ENCODE measurements at places on chromosomes 4 and X.
A peak's percentile ranks its signal among the peaks of the same experiment; 100 is the strongest.

DNA sequence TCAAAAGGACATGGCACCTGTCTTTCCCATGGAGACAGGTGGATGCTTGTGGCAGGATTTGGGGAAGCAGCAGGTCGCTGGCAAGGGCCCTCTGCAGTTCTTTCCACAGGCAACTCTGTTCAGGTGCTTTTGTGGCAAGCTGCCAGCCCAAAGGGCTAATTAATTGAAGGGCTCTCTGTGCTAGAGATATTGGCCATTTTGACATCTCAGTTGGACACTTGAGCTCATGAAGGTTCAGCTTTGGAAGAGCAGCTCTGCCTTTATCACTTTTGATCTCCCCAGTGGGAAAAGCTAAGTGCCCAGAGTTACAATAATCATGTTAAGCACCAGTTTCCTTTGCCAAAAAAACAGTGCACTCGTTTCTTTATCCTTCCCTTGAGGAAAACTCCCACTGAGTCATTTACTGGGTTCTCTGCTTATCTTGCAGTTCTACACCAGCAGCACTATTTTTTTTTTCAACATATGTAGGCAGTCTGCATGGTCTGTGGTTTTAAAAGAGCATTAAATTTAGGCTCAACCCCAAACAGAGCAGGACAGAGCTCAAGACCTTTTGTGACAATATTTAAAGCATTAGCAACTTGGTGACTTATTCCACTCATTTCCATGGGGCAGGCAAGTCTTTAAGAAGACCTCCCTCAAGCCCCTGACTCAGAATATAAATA is 336.4 kb upstream of the RASGEF1B start:
- no peak for DNase-seq

- no peak for DNase-seq
Measured at GRCh38 chr4:149993030-149993429, 85.2 kb upstream of the DCLK2 start.

DNA sequence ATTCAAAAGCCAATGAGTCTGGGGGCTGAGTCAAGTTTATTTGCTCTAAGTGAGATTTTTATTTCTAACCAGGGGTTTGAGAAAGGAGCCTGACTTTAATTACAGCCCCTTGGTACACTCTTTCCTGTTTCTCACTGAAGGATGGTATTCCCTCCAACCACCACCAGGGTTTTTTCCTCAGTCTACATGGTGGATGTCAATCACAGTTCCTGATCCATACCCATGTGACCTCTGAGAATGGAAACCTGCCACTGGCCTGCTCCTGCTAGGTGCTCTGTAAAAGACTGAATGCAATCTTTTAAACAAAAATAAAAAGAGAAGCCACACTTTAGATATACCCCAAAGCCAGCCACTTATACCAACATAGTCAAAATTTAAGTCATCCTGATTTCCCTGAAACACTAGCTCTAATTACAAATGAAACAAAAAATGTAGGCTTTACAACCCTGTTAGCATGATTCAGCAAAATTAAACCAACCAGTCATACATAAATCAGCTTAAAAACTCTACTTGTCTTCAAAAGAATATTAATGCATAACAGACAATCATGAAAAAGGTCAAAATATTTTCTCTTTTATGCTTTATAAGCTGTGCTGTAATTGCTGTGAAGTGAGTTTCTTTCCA is 112.1 kb upstream of the NWD2 start:
- peak; percentile 5 for DNase-seq

GRCh38 chr4:1296324-1297022 is 6.8 kb downstream of the MAEA start:
- DNase-seq = peak; percentile 20

DNA sequence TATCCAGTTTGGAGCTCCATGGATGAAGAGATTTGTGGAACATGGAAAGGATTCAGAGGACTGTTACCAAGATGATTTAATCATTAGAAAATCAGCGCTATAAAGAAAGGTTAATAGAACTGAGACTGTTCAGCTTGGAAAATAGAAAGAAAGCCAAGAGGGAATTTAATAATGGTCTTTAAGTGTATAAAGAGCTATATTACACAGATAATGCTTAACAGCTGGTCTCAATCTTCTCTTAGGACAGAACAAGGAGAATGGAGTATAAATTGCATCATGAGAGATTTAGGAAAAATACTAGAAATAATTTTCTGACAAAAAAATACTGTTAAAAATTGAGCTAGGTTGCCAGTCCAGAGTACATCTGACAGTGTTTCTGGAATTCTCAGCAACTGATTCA is 91.3 kb upstream of the MAGEC2 start:
- no peak for DNase-seq

DNA sequence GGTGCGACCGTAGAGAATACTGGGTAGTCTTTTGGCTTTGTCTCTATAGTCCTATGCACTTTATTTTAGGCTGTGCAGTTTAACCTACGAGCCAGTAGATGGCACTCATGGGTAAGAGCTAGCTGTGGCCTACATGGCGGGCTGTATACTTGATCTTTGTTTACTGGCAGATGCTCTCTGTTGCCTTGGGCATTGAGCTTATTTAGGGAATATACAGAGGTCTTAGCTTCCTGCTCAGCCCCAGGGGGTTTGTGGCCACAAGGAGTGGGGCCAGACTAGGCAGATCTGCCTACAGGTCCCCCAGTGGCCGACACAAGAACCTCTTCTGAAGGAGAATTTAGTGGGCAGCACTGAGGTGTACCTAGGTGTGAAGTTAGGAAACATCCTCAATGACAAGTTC is 227.6 kb upstream of the HDX start:
- DNase-seq = no peak

DNA sequence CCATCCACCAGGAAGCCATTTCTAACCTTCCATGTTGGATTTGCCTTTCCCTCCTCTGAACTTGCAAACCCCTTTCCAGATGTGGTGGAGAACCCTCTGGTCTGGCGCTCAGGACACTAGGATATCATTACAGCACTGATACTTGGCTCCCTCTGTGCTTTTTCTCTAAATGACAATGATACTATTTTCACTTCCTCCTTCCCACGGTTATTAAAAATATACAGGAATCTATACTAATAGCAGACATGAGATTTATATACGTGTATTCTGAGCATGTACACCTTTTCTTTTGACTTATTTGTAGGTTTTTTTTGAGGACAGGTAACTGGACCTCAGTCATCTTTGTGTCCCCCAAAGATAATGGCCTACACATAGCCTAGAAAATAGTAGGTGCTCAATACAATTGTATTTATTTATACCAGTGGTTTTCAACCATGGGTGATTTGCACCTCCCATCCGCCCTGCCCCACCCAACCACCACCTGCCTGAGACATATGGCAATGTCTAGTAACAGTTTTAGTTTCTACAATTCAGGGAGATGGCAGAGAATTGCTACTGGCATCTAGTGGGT is 60.4 kb upstream of the PLAC8 start:
- no peak for DNase-seq

DNA sequence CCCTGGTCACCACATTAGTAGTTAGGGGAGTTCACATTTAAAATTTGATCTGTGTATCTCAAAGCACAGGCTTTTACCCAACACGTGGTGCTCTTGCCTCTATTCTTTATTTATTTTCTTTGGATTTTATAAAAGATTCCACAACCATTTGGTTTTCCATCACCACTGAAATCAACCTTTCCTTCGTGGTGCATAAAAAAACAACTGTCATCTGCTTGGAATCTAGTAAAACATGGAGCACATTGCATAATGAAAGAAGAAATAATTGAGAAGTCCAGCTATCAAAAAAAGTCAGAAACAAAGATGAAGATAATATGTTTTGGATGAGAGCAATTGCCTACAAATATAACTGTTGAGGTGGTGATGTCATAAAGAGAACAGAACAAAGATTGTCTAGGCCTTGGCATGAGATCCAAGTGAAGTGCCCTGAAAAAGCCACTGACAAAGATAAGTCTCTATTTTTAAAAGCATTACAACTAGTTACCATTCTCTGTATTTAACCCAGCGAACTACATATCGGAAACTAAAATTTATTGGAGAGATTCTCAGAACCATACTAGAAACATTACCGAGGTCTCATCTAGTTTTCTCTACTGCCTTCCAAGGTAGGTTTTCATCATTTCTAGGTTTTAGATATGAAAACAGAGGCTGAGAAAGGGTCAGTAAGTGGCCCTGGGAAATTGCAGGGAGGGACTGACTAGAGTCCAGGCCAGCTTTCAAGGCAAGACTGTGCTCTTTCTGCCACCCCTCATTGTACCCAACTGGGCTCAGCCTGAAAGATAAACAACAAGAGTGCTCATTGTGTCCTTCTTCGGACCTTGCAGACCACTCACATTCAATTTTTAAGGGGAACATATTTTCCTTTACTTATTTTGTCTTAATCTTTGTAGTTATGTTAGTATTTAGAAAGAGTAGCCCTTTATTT is 127.3 kb downstream of the MAD2L1 start:
- no peak for DNase-seq

- DNase-seq = no peak
Measured at GRCh38 chr4:38894322-38894982, 26.8 kb downstream of the FAM114A1 start.

GRCh38 chr4:24063731-24064130 is 173.9 kb upstream of the PPARGC1A start:
- DNase-seq = no peak

DNA sequence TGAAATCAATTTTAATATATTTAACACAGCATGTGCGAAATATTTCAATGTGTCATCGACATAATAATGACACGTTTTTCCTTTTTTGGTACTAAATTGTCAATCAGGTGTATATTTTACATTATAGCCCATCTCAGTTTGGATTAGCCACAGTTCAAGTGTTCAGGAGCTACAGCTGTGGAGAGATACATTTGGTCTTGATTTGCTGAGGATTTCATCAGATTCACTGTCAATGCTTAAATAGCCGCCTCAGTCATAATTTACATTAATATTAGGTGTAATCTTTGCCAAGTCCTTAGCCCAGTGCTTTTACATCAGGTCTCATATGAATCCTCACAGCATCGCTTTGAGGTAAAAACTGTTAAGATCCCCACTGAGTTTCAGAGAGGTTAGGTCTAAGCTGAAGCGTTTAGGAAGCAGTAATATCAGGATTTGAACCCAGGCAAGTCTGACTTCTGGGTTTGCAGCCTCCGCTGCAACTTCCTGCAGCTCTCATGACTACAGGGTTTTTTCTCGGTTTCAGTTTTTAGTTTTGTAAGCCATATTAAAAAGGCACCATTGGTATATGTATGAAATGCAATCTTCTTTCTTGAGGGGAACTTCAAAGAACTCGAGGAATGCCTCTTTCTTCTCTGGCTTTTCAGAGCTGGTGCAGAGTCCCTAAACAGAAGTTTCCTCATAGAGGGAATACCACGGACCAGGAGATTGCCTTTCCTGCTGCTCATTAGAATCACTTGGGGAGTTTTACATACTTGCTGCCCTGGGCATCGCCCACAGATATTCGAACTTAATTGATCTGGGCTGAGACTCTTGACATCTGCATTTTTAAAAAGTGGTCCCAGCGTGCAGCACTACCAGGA is 6.4 kb downstream of the MTM1 start:
- DNase-seq = no peak

- DNase-seq = no peak
Measured at GRCh38 chrX:71671938-71672337, 4.6 kb downstream of the LOC101059915 start.

- no peak for DNase-seq
Measured at GRCh38 chr4:174707051-174707676, 121.9 kb downstream of the GLRA3 start.

DNA sequence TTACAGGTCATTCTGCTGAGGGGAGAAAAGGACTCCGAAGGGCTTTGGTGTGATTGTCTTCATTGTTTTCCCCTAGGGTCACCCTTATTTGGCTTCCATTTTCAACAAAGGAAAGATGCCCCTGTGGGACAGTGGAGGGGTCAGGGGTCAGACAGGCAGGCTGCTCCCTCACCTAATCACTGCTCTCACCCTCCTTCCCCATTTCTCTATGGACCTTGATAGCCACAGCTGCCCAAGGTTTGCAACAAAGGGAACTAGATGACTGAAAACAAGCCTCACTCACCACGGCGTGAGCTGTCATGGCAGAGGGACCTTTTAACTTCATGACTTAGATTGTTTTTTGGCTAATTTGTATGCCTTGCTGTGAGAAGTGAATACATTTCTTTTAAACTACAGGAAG is 40.7 kb downstream of the C4orf51 start:
- DNase-seq = no peak

- DNase-seq = no peak
Measured at GRCh38 chr4:87257523-87257922, 37.1 kb upstream of the KLHL8 start.

GRCh38 chr4:56976837-56977320 is 527 bp downstream of the NOA1 start:
- no peak for DNase-seq

DNA sequence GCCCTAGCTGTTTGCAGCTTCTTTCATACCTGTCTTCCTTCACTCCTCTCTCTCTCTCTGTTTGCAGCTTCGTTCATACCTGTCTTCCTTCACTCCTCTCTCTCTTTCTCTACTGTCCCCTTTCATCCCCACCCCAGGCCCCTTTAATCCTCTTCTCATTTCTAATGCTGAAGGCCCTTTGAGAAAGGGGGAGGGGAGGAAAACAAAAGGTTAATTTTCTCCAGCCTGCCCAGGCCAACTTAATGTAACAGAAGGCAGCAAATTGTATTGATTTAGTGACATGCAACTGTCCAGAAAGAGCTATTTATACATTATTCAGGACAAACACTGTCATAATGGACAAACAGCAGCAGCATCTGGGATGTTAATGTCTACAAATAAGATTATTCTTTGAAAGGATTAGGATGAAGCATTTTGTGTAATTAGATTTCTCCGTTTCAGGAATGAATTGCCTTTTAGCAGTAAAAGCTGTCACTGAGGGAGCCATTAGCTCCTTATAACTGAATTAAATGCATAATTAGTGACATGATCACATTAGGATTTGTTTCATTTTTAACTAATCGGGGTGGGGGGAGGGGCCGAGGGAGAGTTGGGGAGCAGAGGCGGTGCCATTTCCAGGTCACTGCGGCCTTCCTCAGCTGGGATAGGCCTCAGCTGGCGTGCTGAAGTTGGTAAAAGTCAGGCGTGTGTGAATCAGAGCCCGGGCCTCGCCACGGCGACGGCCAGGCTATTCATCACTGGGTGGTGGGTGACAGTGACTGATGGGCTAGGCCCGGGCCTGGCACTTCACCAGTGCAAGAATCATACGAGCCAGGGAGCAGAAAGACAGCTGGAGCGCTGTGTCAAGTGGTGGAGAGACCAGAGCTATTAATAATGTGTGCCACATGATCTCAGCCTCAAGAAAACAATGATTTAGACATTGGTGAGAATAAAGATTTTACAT is 174.5 kb downstream of the NKX6-1 start:
- no peak for DNase-seq

DNA sequence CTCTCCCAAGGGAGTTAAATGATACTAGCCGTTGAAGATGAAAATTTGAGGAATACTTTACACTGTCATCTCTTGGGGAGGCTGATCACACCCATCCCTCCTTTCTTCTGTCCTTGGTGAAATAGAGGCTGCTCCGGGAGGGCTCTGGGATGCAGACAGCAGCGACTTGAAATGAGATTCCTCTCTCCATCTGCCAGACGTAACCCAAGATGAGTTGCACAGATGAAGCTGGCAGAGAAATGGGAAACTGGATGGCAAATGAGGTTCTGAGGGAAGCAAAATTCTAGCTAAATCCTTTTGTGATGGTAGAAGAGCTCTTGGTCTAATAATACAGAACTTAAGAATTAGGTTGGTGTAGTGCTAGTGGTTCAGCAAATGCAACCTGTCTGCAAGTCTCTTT is 201.4 kb downstream of the AASDH start:
- DNase-seq = no peak
